Left kidney (tissue), 8 donors: ENCODE measurements at places on chromosomes 12 and 14.

GRCh38 chr12:52401926-52402325 is 4.2 kb downstream of the KRT82 start:
- no peak for DNase-seq

DNA sequence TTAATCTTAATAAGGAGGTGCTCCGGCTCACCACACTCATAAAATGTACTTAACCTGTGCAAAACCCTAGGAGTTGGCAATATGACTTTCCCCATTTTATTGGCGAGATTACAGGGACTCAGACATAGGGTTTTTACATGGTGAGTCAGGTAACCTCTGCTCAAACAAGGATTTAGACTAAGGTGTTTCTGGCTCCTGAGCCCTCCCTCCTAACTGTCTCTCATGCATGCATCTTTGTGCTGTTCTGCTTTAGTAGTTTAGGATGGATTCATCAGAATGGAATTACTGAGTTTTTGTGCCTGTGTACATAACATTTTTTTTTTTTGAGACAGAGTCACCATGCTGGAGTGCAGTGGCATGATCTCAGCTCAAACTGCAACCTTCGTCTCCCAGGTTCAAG is 993.3 kb upstream of the TMEM132C start:
- no peak for DNase-seq

DNA sequence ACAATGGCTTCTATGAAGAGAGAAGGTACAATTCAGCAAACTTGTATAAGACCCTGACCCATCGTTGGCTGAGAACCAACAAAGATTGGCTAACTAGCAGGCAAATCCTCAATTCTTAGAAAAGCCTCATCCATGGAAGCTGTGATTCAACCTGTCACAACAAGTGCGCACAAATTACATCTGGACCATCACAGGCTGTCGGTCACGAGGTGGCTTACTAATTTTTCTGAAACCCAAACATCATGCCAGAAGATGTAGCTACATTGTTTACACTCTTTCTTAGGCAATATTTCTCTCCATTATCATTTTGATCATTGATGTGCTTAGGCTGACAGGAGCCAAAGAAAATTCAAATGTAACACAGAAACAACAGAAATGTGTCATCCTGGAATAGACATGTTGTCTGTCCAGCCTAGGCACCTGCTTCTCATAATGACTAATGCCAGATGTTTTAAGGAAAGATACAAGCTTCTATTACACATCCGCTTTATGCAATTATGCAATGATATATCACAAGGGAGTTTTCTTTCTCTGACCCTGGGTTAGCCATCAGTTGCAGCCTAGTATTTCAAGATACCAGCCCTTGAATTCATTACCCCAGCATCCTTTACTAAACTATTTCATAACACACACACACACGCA is 92.9 kb upstream of the DIO2 start:
- no peak for DNase-seq

DNA sequence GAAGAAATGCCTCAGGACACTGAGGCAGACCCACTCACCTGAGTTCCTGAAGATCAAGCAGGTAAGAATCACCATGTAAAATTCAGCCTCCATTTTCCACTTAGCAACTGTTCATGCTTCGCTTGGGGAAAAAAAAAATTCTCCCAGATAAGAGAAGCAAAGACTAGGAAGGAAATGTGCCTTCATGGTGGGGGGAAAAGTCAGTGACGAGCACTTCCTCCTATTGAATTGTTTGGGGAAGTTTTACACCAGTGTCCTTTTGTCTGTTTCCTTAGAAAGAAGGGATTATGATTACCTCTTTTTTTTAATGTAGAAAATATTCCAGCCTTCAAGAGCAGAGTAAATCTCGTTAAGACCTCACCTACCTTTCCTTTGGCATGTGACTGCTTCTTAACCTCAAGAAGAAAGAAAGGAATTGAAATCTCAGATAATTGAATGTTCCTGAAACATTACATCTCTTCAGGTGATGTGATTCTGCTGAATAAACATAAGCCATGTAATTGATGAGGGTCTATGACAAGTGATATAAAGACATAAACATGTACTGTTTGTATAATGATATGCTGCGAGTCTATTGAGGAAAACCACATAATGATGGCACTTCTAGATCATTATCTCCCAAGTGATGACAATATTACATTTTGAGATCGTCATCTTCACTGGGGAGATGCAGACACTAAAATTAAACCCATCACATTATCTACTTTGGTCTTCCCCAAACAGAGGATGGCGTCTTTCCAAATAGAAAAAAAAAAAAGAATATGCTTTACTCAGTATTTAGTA is at the start of gene PTPRB:
Gene PTPRB, minus strand, starts transcription at position 127 of the 783 bp plus-strand sequence. Its CDS starts 34 bp downstream, at position 93.
- DNase-seq = no peak

GRCh38 chr12:41743835-41744234 is 400.8 kb downstream of the GXYLT1 start:
- no peak for DNase-seq

DNA sequence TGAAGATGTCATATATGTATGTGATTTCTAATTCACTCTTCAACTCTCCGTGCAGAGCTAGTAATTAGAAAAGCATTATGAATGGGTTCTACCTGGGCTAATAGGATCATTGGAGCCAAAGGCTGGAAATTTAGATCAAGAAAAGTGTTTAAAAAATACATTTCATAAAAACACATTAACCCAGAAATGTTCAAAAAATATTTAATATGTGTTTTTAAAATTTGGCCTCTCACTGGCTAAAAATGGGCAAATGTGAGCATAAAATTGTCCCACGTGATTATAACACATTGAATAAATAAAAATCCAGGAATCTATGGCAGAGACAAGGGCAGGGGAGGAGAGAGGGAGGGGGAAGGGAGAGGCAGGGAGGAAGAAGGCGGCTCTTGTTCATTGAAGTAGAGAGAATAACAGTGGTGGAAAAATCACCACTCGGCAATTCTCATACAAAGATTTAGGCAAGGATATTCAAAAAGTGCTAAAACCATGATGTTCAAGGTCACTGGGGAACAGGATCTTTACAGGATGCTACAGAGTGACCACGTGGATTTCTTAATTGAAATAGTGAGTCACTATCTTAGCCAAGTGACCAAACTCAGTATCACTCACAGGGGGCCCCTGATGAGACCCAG is 38.8 kb downstream of the FBXO21 start:
- no peak for DNase-seq

DNA sequence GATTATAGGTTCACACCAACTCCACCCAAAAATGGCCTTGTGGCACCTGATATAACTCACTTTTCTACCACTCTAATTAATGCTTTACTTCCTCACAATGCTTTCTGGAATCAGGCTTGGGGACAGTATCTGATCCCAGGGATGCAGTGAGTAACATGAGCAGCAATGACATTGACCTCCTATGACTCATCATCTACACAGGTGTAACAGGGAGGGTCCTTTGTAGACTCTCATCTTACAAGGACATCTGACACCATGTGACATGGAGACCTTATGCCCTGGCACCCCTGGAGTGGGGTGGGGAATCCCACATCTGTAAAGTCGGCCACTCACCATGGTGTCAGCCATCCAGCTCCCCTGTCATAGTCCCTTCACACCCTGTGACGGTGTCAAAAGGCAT is 586.4 kb downstream of the MED13L start:
- DNase-seq = no peak

GRCh38 chr12:76688631-76689030 is 75.3 kb upstream of the ZDHHC17 start:
- no peak for DNase-seq

- DNase-seq = no peak
Measured at GRCh38 chr14:104660597-104660996, 28.8 kb upstream of the INF2 start.

- no peak for DNase-seq
Measured at GRCh38 chr14:49483268-49483667, 102.9 kb downstream of the RPS29 start.

- no peak for DNase-seq
Measured at GRCh38 chr12:51493281-51493680, 68.7 kb downstream of the SLC4A8 start.
